ENCODE measurements at places on chromosomes 12 and 14.

DNA sequence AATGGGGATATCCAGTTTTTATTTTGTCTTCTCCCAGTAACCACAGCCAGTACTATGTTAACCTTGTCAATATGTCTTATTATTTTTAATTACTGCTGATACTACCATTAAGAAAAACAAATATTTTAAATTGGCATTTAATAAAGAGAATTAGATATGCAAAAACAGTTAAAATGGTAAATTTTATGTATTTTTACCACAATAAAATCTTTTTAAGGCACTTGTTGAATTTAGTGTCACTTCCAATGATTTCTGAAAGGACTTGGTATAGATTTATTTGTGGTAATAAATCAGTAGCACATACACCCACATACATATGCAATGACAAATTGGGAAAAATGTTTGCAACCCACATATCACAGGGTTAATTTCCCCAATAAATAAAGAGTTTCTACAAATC, 14.0 kb downstream of the CDKN1B start:
- no peak for DNase-seq

DNA sequence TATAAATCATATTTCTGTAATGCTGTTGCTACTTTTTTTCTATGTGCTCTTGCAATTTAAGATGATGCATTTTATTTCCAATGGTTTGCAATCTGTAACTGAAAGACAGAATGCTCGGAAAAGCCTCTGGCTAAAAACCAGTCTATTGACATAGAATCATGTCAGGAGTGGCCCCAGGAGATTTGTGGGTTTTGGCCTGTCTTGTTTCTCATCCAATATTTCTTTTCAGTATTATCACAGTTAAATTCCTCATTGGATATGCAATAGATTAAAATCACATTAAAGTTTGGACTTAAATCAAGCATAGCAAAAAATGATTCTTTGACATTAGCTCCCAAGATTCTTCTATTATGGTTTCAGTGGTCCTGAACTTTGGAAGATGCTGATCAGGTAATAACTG, 19.1 kb upstream of the SLC38A2 start:
- no peak for DNase-seq

GRCh38 chr12:132287391-132288238, 41.8 kb downstream of the GALNT9 start:
- DNase-seq: no peak

DNA sequence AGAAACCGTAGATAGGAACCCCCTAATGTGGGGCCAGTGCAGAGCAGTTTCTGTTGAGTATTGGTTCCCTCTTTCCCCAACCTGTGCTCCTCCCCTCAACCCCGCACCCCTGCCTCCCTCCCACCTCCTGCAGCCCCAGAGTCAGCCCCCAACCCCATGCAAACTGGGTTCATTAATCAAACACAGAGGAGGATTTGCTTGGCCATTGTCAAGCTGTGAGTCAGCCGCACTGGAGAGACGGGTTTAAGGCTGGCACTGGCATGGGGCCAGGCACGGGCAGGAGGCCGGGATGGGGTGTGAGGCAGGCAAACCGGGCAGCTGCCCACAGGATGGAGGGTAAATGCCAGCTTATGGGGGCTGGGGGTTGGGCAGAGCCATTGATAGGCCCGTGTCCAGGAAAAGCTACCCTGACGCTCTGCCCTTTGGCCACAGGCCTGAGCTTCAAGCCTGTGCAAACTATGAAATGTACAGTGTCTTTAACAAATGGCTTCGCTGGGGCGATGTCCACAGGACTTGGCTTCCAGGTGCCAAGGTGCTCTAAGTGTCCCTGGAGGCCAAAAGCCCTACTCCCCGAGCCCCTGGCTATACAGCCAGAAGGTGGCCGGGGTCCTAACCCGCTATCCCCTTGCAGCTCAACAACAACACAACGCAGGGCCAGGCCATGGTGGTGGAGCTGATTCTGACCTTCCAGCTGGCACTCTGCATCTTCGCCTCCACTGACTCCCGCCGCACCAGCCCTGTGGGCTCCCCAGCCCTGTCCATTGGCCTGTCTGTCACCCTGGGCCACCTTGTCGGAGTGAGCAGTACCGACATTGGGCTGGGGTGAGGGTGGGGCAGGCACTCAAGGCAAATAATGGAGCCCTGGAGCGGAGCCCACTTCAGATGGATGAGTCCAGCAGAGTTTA, 1.4 kb downstream of the AQP5 start:
- DNase-seq: no peak

DNA sequence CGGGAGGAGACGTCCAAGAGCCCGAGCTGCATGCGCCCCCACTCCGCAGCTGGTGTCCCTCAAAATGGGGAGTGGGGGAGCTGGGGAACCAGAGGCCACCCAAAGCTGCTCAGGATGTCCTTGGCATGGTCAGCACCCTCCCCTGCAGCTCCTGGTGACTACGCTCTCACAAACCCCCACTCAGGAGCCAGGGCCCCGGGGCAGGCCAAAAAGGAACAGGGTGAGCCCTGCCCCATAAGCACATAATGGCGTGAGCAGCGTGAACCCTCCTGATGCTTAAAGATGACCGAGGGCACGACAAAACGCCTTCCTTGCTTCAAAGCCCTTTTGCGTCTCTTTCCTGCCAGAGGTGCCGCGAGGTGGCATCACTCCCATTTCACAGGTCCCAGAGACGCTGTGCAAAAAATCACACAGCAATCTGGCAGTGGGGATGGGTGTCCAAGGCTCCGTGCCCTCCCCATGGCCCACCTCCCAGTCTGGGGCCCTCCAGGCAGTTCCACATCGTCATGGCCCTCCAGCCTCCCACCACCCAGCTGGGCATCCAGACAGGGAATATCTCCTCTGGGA, 13.5 kb downstream of the NCOR2 start:
- DNase-seq: no peak

Data from stimulated activated CD4-positive, alpha-beta T cell treated with anti-CD3 and anti-CD28 coated beads, TNF-alpha, amount 100 ng/mL, for 1 hour (primary cell).